Stimulated activated CD8-positive, alpha-beta memory T cell treated with anti-CD3 and anti-CD28 coated beads, Interleukin-7, amount 100 ng/mL, for 1 hour (primary cell): ENCODE measurements at places on chromosomes 2 and 18.

- no peak for DNase-seq
Measured at GRCh38 chr18:61991201-61991600, 98.4 kb upstream of the RNF152 start.

- no peak for DNase-seq
Measured at GRCh38 chr2:168433527-168433926, 22.5 kb upstream of the CERS6 start.

- DNase-seq = no peak
Measured at GRCh38 chr2:200314976-200315567, 8.6 kb downstream of the SPATS2L start.

DNA sequence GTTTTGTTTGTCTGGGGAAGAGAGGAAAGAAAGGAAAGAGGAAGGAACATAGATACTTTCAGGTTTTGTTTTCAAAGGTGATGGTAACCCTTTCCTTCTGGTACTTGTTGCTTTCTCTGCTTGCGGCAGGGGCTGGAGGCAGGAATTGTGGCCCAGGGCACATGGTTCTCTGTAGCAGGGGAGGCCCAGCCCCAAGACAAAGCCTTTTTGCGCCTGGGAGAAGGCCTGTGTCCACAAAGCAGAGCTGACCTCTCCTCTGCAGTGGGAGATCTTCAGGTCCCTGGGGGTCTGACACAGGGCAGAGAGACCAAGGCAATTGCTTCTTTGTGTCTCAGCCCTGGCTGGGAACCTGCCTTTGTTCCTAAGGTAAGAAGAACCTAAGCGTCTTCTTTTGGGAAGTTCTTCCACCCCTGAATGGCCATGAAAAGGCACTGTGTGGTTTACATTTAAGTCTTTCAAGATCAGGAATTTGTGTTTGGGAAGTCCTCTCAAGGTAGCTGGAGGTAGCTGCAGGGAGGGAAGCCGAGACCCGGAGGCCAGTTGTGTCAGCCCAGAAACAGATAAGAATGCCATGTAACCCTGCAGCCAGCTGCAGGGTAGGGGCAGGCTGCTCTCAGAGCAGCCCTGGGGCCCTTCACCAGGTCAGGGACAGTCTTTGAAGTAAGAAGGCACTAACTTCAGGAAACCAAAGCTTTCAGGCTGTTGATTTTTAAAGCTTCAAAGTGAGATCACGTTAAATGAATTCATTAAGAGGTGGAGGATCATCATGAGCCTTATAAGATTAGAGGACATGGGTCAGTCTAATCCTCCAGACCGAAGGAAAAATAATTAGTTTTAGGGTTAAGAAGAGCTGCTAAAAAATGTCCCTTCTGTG lies 119.3 kb downstream of the STPG4 start:
- DNase-seq = no peak

- DNase-seq = no peak
Measured at GRCh38 chr2:127586136-127586535, 50.7 kb downstream of the MYO7B start.

DNA sequence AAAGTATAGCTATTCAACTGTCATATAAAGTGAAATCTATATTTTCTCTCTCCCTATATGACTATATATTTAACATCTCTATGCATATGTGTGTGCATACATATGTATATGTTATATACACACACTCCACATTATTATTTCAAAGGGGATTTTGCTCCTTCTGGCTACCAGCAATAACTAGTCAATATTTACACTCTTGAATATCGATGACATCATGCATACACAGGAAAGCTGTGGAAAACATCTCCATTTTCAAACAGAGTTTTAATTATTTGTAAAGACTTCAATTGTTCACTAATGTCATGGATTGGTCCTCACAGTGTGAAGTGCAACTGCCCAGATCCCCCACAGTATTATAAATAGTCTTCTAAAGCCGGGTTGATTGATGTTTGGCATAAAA lies 195.9 kb upstream of the TCF4 start:
- DNase-seq = no peak

DNA sequence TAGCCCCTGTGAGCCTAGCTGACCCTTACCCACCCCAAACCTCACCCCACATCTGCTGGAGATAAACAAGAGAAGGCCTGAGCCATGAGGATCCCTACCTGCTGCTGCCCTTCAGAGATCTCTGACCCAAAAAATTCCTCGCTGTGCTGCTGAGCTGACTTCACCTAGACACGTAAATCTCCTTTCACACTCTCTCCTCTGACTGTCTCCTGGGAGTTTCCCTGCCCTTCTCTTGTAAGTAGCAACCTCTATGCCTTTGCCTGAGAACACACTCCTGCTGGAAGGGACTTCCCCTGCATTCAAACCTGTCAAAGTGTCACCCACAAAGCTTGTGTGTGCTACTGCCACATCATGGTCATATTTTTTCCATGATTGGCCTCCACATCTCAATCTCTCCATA lies 134.2 kb upstream of the NOL4 start:
- no peak for DNase-seq

DNA sequence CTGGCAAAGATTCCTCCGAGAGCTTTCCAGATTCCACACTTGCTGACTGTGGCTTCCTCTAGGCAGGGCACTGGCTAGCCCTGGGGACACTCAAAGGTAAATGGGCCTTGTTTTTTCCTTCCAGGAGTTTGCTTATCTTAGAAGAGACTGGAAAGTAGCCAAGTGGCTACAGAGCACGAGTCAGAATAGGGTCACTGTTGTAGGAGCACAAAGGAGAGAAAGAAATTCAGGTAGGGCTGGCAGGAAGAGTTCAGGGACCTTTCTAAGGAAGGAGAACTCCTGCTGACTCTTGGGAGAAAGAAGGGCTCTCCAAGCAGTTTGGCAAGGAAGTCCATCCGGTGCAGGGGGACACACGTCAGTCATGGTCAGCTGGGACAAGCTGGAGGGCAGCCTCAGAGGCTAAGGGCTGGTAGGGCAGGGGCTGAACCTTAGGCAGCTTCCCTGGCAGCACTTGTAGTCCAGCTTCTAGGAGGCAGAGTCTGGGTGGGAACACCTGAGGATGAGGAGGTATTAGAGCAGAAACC lies 39.5 kb downstream of the NIFK start:
- no peak for DNase-seq

DNA sequence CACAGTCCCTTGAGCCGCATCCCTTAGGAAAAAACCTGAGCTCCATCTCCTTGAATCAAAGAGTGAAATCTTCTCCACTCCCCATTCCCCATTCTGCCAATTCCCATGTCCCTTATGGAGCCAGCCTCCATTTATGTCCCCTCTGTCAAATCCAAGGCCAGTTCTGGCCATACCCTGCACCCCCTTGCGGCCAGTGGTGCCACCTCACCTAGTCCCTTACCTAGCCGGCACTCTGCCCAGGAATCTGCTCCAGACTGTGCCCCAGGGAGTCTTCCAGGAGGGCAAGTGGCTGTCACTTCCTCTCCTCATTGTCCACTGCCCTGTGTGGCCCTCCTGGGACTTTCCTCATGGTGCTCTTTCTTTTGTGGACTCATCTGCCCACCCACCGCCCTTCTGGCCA lies 195.4 kb upstream of the RMP24 start:
- DNase-seq = no peak

DNA sequence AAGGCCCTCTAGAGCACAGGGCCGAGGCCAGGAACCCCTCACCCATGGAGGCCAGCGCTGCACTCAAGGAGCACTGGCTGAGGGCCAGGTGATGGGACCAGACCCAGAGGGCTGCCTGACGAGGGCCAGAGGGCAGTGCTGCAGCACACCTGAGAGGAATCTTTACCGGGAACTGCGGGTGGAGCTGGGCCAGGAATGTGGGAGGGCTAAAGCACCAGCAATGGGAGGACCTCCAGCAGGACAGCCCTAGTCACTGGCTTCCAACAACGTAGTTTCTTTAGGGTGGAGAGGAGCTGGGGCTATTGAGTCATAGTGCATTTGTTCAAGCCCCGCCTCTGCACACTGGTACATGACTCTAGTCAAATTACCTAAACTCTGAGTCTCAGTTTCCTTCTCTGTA lies 143.4 kb downstream of the TMEM17 start:
- DNase-seq = no peak

- DNase-seq = no peak
Measured at GRCh38 chr2:200338692-200339091, 32.2 kb downstream of the SPATS2L start.

GRCh38 chr2:28658369-28658768 lies 93.3 kb upstream of the PPP1CB start:
- no peak for DNase-seq

DNA sequence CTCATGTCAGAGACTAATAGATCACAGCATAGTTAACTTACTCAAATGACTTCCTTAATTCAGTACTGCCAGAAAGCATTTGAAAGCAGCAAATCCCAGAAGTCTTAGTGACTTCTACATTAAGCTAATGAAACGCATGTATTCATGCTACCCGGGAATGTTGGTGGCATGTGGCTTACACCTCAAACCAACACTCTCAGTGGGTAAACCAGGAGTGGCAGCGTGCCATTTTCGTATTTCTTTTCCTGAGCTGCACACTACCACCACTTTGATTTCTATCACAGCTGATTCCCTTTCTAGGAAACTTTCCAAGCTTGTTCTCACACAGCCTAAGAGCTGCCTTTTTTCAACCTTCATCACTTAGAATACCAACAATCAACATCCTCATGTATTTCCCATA lies 646.6 kb downstream of the NRXN1 start:
- DNase-seq = no peak
